ENCODE measurements at places on chromosomes 1 and 21.
A peak's percentile ranks its signal among the peaks of the same experiment; 100 is the strongest.

- DNase-seq = no peak
- H3K27me3 ChIP-seq = no peaks in the 10 kb centered on the region
- no peaks in the 10 kb centered on the region for H3K36me3 ChIP-seq
- H3K27ac ChIP-seq = no peak overlapping the region
Measured at GRCh38 chr1:109259674-109260557, 10.6 kb downstream of the CELSR2 start.

- no peaks in the 10 kb centered on the region for H3K4me1 ChIP-seq
- no peak overlapping the region for H3K27ac ChIP-seq
- no peak overlapping the region for H3K4me3 ChIP-seq
- DNase-seq = no peak
- H3K36me3 ChIP-seq = no peaks in the 10 kb centered on the region
- no peaks in the 10 kb centered on the region for H3K27me3 ChIP-seq
Measured at GRCh38 chr1:93087532-93087931, 8.4 kb downstream of the MTF2 start.

GRCh38 chr21:17925899-17926298, 106.7 kb upstream of the C21orf91 start:
- no peaks in the 10 kb centered on the region for H3K36me3 ChIP-seq
- no peak for DNase-seq
- no peaks in the 10 kb centered on the region for H3K27me3 ChIP-seq
- H3K4me3 ChIP-seq = no peak overlapping the region
- no peaks in the 10 kb centered on the region for H3K4me1 ChIP-seq
- H3K27ac ChIP-seq = no peak overlapping the region

- no peaks in the 10 kb centered on the region for H3K4me1 ChIP-seq
- H3K27me3 ChIP-seq = no peaks in the 10 kb centered on the region
- no peak overlapping the region for H3K4me3 ChIP-seq
- H3K27ac ChIP-seq = no peak overlapping the region
Measured at GRCh38 chr1:222777977-222778376, 36.9 kb upstream of the DISP1 start.

DNA sequence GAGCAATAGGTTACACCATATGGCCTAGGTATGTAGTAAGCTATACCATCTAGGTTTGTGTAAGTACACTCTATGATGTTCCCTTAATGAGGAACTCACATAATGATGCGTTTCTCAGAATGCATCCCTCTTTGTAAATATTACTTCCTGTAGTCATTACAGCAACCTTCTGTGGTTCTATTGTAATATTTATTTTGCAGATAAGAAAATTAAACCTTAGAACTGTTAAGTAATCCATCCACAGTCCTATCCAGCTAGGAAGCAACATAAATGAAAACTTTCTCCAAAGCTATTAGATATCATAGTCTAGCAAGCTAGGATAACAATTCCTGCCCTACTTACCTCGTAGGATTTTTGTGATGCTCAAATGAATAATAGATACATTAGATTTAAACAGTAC, 88.7 kb downstream of the WLS start:
- no peak for DNase-seq
- H3K27me3 ChIP-seq = no peaks in the 10 kb centered on the region
- no peak overlapping the region for H3K4me3 ChIP-seq
- H3K27ac ChIP-seq = no peak overlapping the region
- H3K36me3 ChIP-seq = peaks cover 4% of the 10 kb centered on the region
- peaks cover 3% of the 10 kb centered on the region for H3K4me1 ChIP-seq

GRCh38 chr1:220747437-220748088, 559 bp upstream of the MTARC2 start:
- no peak for DNase-seq
- H3K27me3 ChIP-seq = no peaks in the 10 kb centered on the region
- peaks cover 11% of the 10 kb centered on the region for H3K4me1 ChIP-seq
- H3K4me3 ChIP-seq = peak overlapping the region; percentile 77
